ENCODE measurements at places on chromosomes 11 and 22. TPM values are rescaled to one million over a fixed set of nuclear protein-coding genes. Genes with fewer than 3 reads are reported as not detected.

DNA sequence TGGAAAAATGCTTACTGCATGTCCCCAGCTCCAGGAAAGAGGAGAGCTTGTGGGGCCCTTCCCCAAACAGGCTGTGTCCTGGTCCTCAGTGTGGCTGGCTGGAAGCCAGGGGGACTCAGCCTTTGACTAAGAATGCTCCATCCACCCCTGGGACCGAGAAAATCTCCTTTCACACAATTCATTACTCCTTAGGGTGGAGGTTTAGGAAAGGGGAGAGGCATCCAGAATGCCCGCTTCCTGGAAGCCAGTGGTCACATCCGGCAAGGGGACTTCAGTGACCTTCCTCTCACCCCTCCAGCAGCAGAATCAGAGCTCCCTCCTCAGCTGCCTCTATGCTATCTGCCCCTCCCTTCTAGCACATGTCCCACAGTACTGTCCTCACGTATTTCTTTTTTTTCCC, 21.9 kb downstream of the ATG16L2 start:
- H3K27me3 ChIP-seq, result no peaks in the 10 kb centered on the region
- H3K36me3 ChIP-seq, result no peaks in the 10 kb centered on the region
- H3K4me3 ChIP-seq, result no peak overlapping the region
- H3K4me1 ChIP-seq, result peaks cover 35% of the 10 kb centered on the region
- DNase-seq, result no peak
- peak overlapping the region; percentile 52 for H3K27ac ChIP-seq

GRCh38 chr22:48450188-48450825, 1377.4 kb downstream of the BRD1 start:
- no peaks in the 10 kb centered on the region for H3K27me3 ChIP-seq
- no peak overlapping the region for H3K4me3 ChIP-seq
- DNase-seq, result no peak
- H3K4me1 ChIP-seq, result no peaks in the 10 kb centered on the region

SYT9 gene
- 0.48 TPM for total RNA-seq

GRCh38 chr11:75919525-75919924, 104.5 kb downstream of the UVRAG start:
- H3K4me3 ChIP-seq, result no peak overlapping the region
- no peaks in the 10 kb centered on the region for H3K36me3 ChIP-seq
- H3K4me1 ChIP-seq, result no peaks in the 10 kb centered on the region
- DNase-seq, result no peak
- H3K27me3 ChIP-seq, result no peaks in the 10 kb centered on the region
- no peak overlapping the region for H3K27ac ChIP-seq

DNA sequence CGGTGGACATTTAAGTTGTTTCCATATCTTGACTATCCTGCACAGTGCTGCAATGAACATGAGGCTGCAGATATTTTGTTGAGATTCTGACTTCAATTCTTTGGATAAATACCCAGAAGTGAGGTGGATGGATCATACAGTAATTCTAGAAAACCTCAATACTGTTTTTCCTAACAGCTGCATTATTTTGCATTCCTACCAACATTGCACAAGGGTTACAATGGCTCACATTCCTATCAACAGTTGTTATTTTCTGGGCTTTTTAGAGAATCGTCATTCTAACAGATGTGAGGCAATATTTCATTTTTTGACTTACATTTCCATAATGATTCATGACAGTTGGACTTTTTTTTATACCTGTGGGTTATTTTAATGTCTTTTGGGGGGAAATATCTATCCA, 716.9 kb upstream of the ANO3 start:
- H3K27ac ChIP-seq, result no peak overlapping the region
- no peak for DNase-seq
- no peaks in the 10 kb centered on the region for H3K27me3 ChIP-seq
- no peaks in the 10 kb centered on the region for H3K4me1 ChIP-seq

DNA sequence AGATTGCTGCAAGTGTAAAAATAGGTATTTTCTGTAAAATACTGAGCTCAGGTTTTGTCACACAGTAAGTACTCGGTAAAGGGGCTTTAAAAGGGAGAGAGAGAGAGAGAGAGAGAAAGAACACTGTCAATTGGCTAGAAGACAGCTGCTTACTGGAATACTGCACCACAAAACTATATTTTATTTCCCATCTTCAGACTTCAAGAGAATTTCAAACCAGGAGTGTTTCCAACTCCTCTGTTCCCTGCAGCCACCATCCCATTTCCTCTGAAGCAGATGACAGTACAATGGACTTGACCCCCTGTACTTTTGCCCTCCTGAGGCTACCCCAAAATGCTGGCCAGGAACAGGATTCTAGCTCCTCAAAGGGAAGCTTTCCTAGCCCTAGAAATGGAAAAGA, 89.7 kb downstream of the RELT start:
- H3K27me3 ChIP-seq, result no peaks in the 10 kb centered on the region
- DNase-seq, result no peak
- H3K4me3 ChIP-seq, result no peak overlapping the region
- H3K27ac ChIP-seq, result no peak overlapping the region
- peaks cover 3% of the 10 kb centered on the region for H3K4me1 ChIP-seq

CLDN5 gene
- total RNA-seq, result 62.7 TPM

- peak overlapping the region; percentile 61 for H3K4me3 ChIP-seq
- H3K27ac ChIP-seq, result peak overlapping the region; percentile 96
- H3K4me1 ChIP-seq, result peaks cover 3% of the 10 kb centered on the region
- no peak for DNase-seq
- no peaks in the 10 kb centered on the region for H3K27me3 ChIP-seq
- no peaks in the 10 kb centered on the region for H3K36me3 ChIP-seq
Observed at GRCh38 chr11:112226831-112227401, 688 bp downstream of the PTS start.
